Activated naive CD4-positive, alpha-beta T cell treated with Interleukin-2 at 50 U/mL for 16 hours (primary cell): ENCODE measurements at places on chromosomes 2 and 18.

- no peak for DNase-seq
These were observed 451.3 kb upstream of the TMEFF2 start for GRCh38 chr2:192645811-192646598.

DNA sequence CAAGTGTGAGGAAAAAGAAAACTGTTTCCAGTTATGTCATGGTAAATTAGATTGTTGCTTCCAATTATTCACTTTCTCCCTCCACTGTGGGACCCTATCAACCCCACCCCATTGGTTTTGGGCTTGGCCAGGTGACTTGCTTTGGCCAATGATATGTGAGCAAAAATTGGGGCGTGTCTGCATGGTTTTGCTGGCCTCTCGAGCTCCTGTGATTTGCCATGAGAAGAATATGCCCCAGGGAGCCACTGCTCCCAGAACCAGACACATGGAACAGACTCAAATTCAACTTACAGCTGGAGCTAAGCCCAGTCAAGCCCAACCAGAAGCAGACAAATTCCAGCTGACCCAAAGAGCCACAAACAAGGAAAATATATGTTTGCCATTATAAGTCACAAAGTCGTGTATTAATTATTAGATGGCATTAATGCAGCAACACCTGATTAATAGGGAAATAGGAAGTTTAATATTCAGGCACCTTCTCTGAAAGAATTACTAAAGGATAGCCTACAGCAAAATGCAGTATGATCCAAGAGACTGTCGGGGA is 248.9 kb downstream of the ANAPC1 start:
- DNase-seq, result no peak

DNA sequence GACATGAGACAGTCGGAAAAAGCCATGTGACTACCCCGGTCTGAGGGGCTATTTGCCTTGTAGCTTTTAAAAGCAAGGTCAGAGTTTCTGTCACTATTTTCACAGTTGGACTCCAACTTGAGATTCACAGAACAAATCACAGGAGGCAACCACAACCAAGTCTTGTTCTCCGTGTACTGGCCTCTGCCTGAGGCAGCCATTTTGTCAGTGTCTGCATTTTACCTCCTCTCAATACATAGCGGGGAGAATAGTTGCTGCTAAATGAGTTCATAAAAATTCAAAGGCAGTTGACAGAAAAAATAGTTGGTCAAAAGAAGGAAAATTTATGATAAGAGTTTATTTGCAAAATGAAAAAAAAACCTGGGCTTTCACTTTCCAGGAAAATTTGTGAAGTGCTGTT is 501.4 kb downstream of the CCDC85A start:
- no peak for DNase-seq

DNA sequence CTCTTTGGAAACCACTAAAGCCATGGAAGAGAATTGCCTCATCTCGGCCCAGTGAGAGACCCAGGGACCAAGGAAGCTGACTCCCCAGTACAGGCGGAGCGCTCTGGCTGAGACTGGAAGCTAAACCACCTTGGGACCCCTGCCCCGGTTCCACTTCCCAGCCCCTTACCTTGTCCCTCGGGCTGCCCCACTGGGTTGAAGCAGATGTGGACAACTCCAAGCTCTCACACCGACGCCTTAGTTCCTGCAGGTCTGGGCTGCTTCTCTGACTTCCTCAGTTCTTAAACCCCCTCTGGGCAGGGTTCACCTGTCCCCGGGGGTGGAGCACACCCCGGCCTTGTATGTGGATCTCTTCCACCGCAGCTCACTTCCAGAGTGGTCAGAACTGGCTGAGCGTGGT is 266.2 kb downstream of the PHLPP1 start:
- DNase-seq, result no peak

DNA sequence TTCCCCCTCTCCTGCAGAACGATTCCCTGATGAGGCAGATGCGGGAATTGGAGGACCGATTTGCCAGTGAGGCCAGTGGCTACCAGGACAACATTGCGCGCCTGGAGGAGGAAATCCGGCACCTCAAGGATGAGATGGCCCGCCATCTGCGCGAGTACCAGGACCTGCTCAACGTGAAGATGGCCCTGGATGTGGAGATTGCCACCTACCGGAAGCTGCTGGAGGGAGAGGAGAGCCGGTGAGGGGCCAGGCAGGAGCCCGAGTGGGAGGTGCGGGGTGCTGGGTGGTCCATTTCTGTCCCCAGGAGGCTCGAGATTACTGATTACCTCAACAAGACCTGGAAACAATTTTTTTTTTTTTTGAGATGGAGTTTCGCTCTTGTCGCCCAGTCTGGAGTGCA is 3.1 kb downstream of the DES start:
- DNase-seq, result no peak

- no peak for DNase-seq
These were observed 369.8 kb downstream of the DPP10 start for GRCh38 chr2:114812261-114812660.

GRCh38 chr2:139790136-139790535 is 1009.9 kb upstream of the NXPH2 start:
- DNase-seq, result no peak

DNA sequence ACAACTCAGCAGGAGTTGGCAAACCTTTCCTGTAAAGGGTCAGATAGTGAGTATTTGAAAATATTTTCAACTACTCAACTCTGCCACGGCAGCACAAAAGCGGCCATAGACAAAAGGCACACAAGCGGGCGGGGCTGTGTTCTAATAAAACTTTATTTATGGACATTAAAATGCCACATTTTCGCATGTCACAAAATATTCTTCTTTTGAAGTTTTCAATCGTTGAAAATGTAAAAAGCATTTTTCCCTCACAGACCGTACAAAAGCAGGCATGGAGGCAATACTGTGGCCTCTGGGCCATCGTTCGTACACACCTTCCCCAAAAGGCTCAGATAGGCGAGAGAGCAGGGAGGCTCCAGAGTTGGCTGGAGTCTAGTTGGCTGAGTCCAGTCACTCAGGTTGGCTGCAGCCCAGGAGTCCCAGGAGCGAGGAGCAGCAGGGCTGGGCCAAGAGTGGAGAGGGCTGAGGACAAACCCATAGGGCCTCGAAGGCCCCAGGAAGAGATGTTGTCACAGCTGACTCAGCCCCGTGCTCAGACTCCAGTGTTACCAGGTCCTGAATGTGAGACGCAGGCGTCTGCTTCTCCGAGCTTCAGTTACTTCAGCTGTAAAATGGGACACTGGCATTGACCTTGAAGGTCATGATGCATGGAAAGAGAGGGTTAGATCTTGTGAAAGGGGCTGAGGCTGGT is 42.5 kb downstream of the SDC1 start:
- DNase-seq, result no peak

GRCh38 chr18:3649633-3650426 is 199.9 kb downstream of the TGIF1 start:
- DNase-seq, result no peak

GRCh38 chr2:38156436-38156835 is 80.5 kb upstream of the CYP1B1 start:
- no peak for DNase-seq

GRCh38 chr18:77373730-77374445 is 124.2 kb downstream of the GALR1 start:
- DNase-seq, result no peak

GRCh38 chr2:78718024-78718423 is 307.5 kb upstream of the REG3G start:
- no peak for DNase-seq

DNA sequence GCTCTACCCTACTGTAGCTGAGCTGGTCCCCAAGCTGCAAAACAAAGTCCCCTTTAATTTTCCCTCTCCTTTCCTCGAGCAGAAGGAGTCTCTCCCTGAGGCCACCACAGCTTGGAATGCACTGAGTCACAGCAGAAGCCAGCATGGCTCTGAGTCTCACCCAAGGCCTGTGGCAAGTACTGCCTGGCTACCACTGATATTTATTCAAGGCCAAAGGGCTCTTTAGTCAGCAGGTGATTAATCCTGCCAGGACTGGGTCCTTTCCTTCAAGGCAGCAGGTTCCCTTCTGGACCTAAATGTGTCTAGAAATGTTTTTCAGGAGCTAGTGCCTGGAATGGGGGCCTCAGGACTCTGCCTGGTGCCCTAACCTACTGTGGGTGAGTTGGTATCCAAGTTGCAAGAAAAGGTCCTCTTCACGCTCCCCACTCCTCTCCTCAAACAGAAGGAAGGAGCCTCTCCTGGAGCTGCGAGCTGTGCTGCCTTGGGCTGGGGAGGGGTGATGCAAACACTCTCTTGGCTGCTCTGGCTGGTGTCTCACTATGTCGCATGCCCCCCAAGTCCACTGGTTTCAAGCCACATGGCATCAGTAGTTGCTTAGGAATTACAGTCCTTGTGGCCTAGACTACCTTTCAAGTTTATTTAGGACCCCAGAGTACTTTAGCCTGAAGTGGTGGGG is 53.4 kb downstream of the CD28 start:
- no peak for DNase-seq

DNA sequence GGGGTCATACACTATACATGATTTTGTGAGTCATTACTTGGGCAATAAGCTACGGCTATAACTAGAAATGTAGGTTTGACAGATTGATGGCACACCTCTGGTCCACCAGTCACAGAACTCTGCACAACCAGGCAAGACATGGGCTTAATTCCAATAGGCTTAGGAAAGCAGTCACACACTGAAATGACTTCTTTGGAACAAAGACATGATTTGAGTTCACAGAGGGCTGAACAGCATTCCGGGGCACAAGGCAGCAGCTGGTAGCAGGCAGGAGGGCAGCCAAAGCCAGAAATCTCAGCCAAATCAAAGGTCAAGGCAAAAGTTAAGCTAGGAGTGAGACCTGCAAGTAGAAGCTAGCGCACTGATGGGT is 27.4 kb downstream of the FABP1 start:
- DNase-seq, result no peak

DNA sequence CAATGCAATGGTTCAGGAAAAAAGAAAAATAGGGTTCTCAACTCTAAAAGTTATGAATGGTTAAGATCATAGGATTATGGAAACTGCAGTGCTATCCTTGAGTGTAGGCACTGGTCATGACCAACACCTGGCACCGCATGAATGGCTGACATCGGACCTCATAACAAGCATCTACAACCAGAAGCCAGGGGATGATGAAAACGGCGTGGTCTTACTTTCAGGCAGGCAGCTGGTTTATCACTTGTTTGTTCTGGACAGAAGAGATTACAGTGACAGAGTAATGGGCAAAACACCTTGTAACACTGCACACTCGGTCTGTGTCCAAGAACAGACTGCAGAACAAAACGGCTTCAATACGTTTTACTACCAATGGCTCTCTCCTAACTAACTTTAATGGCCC is 132.8 kb downstream of the STK39 start:
- no peak for DNase-seq

DNA sequence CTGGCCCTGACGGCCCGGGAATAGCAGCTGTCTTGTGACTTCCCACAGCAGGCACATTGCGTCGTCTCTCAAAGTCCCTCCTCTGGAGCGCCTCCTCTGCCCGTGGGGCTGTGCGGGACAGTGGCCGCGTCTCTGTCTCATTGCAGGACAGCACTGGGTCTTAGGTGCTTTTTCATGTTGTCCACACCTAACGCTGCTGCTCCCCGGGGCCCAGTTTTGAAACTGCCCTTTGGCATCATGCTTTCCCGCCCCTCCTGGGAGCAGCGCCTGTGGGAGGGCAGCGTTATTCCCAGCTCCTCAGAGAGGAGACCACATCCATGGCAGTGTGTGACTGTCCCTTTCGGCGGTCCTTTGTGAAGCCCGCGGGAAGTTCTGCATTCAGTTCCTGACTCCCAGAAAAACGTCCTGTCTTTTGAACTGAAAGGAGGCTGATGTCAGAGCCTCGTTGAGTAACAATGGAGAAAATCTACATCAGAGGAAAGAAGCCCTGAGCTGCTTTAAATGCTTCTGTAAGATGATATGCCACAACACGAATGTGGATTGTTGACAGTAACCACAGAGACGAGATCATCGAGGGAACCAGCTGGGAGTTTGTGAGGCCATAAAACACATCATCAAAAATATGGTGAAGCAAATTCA is 226.0 kb downstream of the FAM210A start:
- no peak for DNase-seq

DNA sequence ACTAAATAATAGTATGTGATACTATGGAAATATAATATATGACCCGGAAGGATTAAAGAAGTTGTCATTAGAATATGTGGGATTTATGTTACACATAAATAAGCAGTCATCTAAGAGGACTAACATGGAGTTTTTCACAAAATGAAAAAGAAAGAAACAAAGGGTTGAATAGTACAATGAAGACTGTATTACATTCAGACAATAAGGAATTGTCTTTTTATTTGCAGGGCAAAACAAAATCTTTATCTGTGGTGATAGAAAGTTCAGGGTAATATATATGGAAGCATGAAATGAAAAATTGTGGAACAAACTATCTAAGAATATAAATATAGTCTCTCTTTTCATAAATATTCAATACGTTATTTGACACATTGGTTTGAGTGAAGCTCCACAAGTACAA is 5.8 kb downstream of the ERMN start:
- DNase-seq, result no peak

DNA sequence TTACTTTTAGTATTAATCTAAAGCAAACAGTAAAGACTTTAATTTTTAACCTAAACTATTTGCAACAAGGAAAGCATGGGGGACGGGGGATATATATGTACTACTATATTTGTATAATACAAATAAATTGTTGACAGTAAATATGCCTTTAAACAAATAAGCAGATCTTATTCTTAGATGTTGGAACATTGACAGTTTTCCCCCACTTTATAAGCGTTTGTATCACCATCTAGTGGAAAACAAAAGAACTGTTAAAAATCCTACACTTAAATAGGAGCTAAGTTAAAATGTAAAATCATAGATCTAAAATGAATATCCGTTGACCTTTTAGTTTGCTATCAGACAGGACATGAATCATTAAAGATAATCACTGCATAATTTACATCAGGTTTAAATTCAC is 50.0 kb downstream of the RBBP8 start:
- no peak for DNase-seq

DNA sequence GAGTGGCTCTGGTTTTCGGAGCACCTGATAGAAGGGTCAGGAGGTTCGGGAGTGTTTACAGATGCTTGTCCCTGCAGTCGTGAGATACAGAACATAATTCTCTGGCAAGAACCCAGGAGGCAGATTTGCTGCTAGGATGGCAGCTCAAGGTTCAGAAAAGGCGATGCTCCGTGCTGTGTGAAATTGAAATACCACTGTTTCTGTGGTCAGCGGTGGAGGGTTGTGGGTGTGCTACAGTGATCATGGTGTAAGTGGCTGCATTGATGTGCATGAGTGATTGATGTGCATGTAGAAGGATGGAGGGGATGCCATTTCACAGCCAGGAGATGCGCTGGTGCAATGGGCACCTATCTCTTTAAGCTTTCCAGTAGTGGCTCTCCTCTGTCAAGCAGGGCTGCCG is 322.1 kb downstream of the GALR1 start:
- no peak for DNase-seq

DNA sequence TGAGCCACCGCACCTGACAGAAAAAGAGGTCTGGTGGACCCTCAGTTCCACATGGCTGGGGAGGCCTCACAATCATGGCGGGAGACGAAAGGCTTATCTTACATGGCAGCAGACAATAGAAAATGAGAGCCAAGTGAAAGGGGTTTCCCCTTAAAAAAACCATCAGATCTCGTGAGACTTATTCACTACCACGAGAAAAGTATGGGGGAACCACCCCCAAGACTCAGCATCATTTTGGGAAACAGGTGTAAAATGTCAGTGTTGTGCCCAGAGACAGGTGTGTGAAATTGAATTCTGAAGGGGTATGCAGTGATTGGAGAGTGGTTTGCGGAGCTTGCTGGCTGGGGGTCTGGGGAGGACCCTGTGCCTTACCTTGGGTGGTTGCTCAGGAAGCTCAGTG is 4.6 kb upstream of the D2HGDH start:
- DNase-seq, result no peak

GRCh38 chr18:63131106-63131958 is 188.2 kb downstream of the BCL2 start:
- DNase-seq, result peak; percentile 58
